ENCODE measurements at places on chromosomes 7 and 10. TPM values are rescaled to one million over a fixed set of nuclear protein-coding genes. Genes with fewer than 3 reads are reported as not detected.

PGAM2 gene
- total RNA-seq = 0.27 TPM

MYL10 gene
- total RNA-seq = not detected

PLPP4 gene
- not detected for total RNA-seq

CYP3A7 gene
- total RNA-seq = not detected

KMT2C gene
- total RNA-seq = 35.7 TPM

FRMD4A gene
- total RNA-seq = 1.7 TPM

STAG3 gene
- 20.8 TPM for total RNA-seq

NKX2-3 gene
- total RNA-seq = not detected

PRF1 gene
- total RNA-seq = 32.6 TPM

LAMB1 gene
- not detected for total RNA-seq

SEC23IP gene
- total RNA-seq = 62.4 TPM

PTF1A gene
- total RNA-seq = not detected

PRSS1 gene
- not detected for total RNA-seq

MUC12 gene
- total RNA-seq = 1.0 TPM

PIK3CG gene
- total RNA-seq = 11.3 TPM

FFAR4 gene
- not detected for total RNA-seq

PIK3AP1 gene
- 3.4 TPM for total RNA-seq

Data from activated CD4-positive, alpha-beta memory T cell treated with anti-CD3 and anti-CD28 coated beads for 36 hours (primary cell).